ENCODE measurements at places on chromosomes 12 and 14.
A peak's percentile ranks its signal among the peaks of the same experiment; 100 is the strongest.

- no peak for DNase-seq
These were observed 12.5 kb downstream of the C1R start for GRCh38 chr12:7079826-7080125.

- DNase-seq = no peak
These were observed 44.2 kb downstream of the LGMN start for GRCh38 chr14:92704036-92704804.

- no peak for DNase-seq
These were observed 55.8 kb downstream of the GALNT4 start for GRCh38 chr12:89468648-89469326.

- DNase-seq = no peak
These were observed 158.4 kb upstream of the IGF1 start for GRCh38 chr12:102638777-102639176.

DNA sequence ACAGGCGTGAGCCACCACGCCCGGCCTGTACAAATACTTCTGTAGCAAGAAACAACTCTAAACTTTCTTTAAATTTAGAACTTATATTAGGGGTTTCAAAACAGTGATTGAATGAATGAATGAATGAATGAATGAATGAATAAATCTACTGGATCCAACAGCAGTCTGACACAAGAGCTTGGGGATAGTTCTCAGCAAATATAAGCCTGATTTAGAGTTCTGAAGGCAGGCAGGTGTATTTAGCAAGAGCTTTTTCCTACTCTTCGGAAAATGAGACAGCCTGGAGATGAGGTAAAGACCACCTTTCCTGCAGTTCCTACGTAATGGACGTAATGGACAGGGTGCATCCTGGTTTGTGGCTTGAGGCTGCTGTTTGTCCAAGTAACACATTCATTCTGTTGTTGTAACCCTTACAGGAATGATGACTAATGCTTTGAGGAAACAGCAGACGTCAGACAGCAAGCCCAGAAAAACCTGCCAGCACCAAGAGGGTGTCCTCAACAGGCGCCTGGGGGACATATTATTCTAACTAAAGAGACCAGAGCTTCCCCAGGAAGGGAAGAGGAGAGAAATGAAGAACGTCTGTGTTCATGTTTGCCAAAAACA, 277.4 kb upstream of the SOX5 start:
- DNase-seq = no peak

- DNase-seq = no peak
These were observed 68.4 kb upstream of the SRSF5 start for GRCh38 chr14:69698572-69698971.

DNA sequence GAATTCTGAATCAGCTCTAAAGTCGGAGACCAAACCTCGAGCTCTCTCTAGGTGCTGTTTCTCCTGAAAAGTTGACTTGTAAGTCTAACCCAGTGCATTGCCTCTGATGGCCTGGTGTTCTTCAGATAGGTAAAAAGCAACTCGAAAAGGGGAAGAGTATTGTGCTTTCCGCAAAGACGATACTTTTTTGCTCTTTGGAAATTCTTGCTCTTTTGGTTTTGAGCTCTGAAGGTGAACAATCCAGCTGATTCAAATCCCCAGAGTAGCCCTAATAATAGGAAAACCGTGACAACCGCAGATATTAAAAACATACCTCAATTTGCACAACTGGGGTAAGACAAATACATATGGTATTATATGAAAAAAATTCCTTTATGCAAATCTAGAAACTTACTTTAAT, 447.4 kb downstream of the RAD51B start:
- no peak for DNase-seq

DNA sequence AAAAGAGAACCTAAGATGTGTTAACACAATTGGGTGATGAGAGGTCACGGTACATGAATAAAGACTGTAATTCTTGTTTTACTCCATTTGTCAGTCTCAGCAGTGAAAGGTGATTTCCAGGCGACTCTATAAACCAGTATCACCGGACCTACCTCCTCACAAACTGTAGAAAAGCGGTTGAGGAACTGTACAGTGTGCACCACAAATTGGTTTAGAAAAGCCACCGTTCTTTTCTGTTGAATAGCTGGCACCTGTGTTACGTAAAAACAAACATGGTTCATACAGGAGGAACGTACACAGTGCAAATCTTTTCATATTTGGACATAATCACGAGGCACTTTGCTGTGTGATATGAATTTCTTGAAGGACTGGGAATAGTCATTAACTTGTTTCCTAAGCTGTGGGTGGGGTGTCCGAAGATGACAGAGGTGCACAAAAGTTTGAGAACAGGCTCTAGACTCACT, 663 bp downstream of the WASHC3 start:
- DNase-seq = no peak

DNA sequence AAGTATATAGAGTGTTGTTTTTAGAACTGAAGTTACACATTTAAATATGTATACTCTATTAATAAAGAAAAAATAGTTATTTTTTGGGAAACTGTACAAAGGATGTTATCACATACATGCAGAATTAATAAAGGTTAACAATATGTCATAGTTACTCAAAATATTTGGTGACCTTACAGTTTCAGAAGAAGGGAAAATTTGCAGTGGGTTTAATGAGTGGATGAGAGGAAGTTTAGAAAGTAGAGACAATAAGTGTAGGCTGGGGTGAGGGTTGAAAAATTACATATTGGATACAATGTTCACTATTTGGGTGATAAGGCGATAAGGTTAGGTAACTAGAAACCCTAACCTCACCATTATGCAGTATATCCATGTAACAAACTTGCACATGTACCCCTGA, 13.5 kb downstream of the WNK1 start:
- no peak for DNase-seq

DNA sequence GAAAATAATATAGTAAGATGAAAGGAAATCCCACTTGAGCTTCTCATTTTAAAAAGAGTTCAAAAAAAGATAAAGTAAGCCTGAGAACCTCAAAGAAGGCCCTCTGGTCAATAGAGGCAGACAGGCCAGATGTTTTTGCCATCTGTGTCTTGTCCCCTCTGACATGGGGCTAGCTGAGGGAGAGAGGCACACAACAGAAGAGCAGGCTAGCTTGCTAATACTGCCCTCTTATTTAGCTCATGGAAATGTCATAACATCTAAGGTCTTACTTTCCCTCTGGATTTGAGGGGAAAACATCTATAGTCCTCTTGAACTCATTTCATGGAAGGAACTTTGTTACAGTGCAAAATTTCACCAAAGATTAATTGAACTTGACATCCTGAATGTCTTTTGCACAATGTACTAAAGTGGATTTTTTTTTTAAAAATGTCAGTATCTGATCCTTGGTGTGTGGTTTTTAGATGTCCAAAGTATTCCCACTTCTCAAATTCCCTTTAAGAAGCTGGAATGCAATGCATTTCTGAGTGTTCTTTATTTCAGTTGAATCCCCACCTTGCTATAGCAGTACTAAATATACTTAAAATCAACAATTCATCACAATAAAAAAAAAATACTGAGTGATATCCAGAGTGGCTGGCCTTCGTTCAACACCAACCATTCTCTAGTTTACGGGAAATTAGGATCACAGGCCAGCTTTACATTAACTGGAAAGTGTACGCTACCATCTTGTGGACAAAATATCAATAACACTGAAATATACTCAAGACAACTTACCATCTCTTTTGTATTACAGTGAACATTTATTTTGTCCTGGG, 176.7 kb downstream of the PAH start:
- peak; percentile 17 for DNase-seq

DNA sequence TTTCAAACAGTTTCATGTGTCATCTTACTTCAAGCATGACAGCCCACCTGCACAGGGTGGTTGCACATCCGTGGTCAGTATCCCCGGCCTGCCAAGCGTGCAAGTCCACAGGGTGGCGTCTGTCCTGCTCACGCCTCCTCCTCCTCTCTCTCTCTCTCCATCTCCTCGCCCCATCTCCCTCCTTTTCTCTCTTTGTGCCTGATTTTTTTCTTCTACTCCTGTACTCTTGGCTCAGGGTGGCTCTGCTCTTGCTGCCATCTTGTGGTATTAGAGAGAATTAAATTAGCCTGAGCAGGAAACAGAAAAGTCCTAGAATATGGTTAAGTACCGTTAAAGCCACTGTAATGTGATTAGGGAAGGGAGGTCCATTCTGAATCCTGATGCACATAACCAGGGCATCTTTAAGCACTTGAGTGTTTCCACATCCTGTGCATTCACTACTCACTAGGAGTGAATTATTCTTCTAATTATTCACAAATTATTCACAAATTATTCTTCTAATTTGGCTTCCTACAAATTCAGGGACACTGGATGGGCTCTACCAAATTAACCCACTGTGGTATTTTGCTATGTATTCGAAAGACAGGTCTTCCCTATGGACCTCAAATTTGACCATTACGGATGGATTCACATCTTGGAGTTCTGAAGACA, 25.5 kb upstream of the DTX1 start:
- DNase-seq = peak; percentile 75
